ENCODE measurements at places on chromosomes 2 and 18. TPM values are rescaled to one million over a fixed set of nuclear protein-coding genes. Genes with fewer than 3 reads are reported as not detected.

Gene ASPRV1
- 0.80 TPM for total RNA-seq

GRCh38 chr2:162184359-162184758 lies 32.3 kb upstream of the GCG start:
- no peak for DNase-seq

- no peak for DNase-seq
Observed at GRCh38 chr2:85839461-85839860, 49.3 kb downstream of the ST3GAL5 start.

DNA sequence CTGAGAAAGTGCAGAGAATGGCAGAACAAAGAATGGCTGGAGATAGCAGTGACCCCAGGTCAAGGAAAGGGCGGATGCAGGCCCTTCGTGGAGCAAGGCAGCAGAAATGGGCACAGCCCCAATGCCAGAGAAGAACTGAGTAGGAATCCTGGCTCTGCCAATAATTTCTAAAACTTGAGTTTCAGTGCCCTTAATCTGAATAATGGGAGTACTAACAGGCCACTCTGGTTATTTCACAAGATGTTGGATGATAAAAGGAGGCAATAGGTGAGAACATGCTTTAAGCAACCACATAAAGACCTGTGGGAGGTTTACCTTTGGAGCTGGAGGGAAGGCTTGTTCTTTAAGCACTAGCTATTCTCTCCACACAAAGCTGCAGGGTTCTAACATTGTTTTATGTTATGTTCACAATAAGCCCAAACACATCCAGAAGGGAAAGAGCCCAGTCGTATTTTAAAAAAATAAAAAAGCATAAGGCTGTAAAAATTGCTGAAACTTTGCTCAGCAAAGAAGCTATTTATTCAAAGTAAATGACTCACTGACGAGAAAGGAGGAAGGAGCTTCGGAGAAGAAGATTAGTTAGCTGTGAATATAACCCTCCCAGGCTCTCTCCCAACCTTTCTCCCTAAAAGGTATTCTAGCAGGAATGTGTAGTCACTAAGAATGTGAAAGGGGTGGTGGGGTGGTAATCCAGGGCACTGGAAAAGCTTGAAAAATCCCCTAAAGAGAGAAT lies 470.2 kb downstream of the TXNL1 start:
- peak; percentile 24 for DNase-seq

GRCh38 chr2:79573895-79574674 lies 61.2 kb downstream of the CTNNA2 start:
- DNase-seq = no peak

DNA sequence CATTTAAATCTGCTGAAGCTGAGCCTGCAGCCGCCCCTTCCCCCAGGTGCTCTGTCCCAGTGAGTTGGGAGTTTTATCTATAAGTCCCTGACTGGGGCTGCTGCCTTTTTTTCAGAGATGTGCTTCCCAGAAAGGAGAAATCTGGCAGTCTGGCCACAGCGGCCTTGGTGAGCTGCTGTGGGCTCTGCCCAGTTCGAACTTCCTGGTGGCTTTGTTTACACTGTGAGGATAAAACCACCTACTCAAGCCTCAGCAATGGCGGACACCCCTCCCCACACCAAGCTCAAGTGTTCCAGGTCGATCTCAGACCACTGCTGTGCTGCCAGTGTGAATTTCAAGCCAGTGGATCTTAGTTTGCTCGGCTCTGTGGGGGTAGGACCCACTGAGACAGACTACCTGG lies 97.3 kb downstream of the ACAA2 start:
- DNase-seq = no peak

DNA sequence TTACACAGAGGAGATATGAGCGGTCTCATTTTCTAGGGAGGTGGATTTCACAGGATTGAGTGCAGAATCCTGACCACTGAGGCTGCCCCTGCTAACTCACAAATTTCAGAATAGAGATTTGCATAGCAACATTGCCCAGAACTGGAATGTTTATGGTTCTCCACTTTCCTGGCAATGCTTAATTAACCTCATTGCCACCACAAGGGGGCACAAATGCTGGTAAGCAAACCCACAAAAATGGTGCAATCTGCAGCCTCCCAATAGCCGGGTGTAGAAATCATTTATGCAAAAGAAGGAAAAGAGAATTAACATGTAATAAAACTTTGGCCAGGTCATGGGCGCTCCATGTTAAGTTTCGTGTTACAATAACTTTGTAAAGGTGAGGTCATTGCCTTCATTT lies 112.4 kb downstream of the CYRIA start:
- peak; percentile 58 for DNase-seq

- DNase-seq = no peak
Observed at GRCh38 chr2:160063271-160063670, 856 bp upstream of the PLA2R1 start.

Gene ANKRD44
- total RNA-seq = 6.0 TPM

Gene EFEMP1
- 5.1 TPM for total RNA-seq

Gene ADGRF3
- 1.1 TPM for total RNA-seq

DNA sequence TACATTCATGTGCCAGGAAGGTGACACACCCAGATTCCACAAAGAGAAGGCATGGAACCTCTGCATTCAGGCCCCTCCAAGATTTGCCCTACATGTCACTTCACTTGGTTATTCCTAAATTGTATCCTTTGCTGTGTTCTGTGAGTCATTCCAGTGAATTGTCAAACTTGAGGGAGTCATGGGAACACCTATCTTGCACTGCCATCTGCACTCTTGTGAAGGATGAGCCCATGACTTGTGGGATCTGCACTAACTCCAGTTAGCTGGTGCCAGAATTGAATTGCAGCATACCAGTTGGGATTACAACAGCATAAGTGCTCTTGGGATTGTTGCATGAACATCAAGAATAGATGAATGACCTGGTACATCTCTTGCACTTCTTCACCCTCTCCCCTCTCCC lies 1288.0 kb upstream of the ZEB2 start:
- no peak for DNase-seq

DNA sequence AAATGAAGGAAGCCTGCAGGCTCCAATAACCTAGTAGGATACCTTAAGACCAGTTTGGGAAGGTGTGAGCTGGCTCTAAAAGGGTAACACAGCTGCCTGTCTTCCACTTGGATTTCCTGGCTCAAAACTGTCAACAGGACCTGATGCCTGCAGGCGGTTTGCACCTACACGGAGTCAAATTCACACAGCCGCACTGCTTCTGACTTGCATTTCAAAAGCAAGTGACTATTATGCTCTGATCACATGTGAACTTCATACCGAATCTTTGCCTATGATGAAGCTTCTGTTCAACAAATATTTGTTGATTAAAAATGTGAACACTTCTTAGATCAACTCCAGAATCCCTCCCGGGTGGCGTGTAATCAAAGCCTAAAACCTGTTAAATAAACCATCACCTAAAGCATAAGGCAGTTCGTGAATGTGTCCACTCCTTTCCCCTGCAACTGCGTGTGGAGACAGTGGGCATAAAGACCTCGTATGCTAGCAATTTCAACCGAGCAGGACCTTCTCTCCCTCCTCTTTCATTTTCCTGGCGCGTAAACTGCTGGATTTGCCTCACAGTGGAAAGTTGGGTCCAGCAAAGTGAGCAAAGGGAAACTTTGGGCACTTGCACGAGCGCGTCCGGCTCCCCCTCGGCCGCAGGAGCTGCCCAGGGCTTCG lies 784 bp downstream of the CRACDL start:
- DNase-seq = no peak

- DNase-seq = no peak
Observed at GRCh38 chr18:58106289-58107070, 62.5 kb downstream of the NEDD4L start.

DNA sequence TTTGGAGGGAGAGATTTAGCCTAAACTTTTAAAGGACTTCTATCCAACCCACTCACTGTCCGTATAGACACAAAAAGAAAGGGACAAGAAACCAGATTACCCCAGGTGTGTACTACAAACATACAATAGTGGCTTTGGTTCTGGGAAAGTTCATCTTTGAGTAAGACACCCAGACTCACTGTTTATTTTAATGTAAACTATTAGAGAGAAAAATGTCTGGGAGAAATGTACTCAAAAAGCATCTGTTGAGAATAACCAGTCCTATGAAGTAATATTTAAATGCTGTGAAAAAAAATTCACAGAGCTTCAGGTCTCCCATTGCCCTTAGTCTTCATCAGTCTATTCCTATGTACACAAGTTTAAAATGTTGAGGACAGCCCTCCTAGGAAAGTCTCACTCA lies 107.5 kb downstream of the SLC8A1 start:
- no peak for DNase-seq

Gene ACTG2
- total RNA-seq = not detected

Gene FNDC4
- total RNA-seq = 6.1 TPM

Gene SNORC
- 2.6 TPM for total RNA-seq

DNA sequence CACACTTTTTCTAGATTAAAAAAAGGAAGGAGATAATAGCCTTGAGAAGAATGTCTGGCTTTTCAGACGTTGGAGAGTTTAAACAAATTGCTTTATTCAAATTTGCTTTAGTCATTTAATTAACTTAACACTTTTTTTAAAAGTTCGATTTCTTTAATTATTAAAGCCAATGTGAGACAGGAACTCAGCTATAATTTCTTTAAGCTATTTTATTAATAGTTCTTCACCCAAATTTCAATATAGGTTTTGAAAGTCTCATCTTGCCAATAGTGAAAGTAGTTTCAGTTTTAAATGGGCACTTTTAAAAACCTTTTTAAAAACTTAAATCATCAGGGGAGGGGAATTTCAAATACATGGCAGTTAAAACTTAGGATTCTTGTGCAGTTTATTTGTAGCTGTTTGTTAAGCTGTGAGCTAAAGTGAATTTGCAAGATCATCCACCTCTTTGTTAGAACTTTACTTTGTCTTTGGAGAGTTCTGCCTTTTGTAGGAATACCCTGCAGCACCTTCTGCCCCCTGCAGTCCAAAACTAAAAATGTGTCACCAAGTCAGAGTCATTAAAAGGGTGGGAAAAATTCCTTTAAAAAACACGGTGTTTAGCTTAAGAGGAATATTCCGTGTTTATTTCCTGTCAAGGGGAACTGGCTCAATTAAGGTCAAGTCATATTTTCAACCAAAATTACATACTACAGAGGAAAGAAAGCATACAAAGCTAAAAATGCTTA lies 4.6 kb downstream of the TGIF1 start:
- DNase-seq = peak; percentile 77

Gene PRKCE
- 2.4 TPM for total RNA-seq

Gene MYO3B
- total RNA-seq = not detected

- no peak for DNase-seq
Observed at GRCh38 chr18:36176711-36177110, 10.6 kb upstream of the MOCOS start.

DNA sequence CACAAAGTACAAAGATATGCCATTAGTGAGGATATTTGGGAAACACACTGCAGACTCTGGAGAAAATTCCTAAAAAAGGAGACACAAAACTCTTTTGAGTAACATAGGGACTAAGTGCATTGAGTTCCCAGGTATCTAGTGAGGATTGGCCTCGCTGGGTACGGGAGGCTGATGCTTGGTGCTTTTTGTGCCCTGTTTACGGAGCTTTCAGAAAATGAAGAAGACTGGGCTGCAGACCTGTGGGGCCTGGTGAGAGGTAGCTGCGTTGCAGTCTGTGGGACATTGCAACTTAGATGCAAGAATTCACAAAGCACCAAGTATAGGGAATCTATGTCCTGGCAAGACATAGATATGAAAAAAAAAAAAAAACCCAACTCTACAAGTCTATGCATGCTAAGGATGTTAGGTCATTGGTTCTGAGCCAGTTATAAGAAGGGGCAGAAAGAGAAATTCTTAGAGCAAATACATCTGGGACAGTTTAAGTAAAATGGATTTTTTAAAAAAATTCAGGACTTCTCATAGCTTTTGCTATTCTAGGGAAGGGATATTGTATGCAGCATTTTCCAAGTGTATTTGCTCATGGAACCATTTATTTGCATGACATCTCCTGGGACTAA lies 156.0 kb downstream of the SLC4A3 start:
- DNase-seq = no peak

- DNase-seq = peak; percentile 50
Observed at GRCh38 chr2:218017211-218018053, 14.6 kb upstream of the TNS1 start.

DNA sequence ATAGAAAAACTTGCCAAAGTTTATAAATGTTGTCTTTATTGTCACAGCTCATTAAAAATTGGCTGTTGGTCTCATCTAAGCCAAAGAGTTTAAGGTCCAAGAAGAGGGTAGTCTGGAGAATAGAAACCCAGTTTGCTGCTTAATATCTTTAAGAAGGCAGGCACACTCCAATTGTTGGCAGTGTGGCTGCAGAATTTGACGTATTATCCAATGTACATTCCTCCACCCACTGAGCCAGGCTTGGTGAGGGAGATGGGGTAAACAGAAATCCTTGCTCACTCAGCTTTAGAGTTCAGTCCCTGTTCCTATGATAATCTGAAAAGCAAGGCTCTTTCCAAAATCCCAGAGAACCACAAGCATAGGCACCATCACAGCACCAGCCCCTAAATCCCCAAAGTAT lies 10.7 kb upstream of the ADD2 start:
- DNase-seq = no peak

Gene KLHL30
- total RNA-seq = 59.5 TPM

- DNase-seq = no peak
Observed at GRCh38 chr18:24735624-24736231, 275.3 kb downstream of the HRH4 start.

GRCh38 chr18:13178976-13179375 lies 39.6 kb upstream of the LDLRAD4 start:
- DNase-seq = no peak

Gene BABAM2
- total RNA-seq = 46.2 TPM

Gene SH3BP4
- 20.0 TPM for total RNA-seq

DNA sequence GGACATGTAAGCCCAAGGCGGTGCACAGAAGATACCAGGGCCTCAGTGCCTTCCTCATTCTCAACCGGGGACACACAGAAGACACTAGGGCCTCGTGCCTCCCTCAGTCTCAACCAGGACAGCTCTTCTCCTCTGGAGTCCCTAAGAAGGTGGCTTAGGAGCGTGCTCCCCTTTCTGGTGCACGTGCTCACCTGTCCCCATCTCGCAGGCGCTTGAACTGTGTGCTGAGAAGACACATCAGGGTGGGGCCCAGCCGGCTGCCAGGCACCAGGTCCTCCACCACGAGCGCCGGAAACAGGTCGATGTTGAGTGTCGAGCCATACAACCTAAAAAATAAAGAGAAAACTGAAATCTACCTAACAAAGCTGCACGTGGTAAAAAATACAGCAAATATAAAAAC lies 99.9 kb downstream of the PXDN start:
- DNase-seq = no peak

DNA sequence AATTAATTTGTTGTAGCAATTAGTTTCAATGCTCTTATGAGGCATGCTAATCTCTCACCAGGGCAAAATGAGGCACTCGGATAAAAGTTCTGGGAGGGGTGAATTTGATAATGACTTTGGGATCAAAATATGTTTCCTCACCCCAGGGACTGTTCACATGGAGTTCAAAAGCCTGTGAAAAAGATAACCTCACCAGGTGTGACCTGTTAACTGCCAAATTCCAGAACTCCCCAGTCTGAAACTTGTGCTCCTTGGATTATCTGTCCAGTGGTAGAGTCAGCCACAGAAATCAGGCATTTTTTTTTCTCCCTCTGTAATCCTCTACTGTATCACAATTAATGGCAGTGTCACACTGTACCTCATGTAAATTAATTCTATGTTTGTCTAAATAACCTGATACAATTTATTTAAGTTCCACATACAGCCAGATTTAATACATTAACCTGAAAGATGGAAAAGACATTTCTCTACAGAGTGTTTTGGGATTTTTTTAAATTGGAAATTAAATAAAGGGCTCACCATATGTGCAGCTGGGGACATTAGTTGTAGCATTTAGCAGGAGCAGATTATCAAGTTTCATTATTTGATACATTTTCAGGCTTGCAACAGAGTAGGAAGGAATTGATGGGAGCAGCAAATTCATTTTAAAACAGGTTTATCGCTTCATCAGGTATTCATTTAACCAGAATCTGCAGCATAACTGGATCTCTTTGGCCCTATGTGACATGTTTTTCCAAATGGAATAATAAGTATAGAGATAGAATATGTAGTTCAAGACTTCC lies 191.2 kb downstream of the VWC2L start:
- no peak for DNase-seq

Gene UPP2
- not detected for total RNA-seq

Gene TMEM237
- total RNA-seq = 37.6 TPM

Data from myocyte (in vitro differentiated cells).